Neural progenitor cell (in vitro differentiated cells): ENCODE measurements at places on chromosomes 7 and 10. TPM values are rescaled to one million over a fixed set of nuclear protein-coding genes. Genes with fewer than 3 reads are reported as not detected.
A peak's percentile ranks its signal among the peaks of the same experiment; 100 is the strongest.

GRCh38 chr7:157874208-157874816 lies 537.5 kb downstream of the DNAJB6 start:
- no peak for DNase-seq

DNA sequence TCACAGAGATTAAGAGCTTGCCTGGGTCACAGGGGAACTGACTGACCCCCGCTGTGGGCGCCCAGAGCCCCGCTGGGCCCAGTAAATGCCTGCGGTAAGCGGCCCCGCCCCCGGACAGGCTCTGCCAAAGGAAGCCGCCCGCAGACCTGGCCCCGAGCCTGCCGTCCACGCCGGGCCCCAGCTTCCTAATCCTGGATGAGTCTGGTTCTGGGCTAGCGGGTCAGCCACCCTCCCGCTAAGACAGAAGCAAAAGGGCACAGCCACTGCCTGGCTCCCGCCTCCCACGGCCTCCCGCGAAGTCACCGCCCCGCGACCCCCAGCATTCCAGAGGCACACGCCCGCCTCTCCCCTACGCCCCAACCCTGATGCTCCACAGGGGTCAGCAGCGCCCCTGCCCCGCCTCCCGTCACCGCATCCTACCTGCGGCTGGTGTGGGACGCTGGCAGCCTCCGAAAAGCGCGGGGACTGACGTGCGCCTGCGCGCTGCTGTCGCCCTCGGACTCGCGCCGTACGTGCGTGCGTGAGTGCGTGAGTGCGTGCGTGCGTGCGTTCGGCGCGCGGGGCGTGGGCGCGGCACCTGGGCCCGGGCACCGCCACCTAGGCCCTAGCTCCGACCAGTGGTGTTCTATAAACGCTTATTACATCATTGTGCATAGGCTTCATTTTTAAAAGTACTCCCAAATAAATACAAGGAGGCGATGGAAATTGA lies at the start of gene FIGNL1:
Gene FIGNL1, minus strand, starts transcription at position 470 of the 709 bp plus-strand sequence. CDS start 3,063 bp downstream, outside the sequence.
- peak; percentile 77 for DNase-seq

DNA sequence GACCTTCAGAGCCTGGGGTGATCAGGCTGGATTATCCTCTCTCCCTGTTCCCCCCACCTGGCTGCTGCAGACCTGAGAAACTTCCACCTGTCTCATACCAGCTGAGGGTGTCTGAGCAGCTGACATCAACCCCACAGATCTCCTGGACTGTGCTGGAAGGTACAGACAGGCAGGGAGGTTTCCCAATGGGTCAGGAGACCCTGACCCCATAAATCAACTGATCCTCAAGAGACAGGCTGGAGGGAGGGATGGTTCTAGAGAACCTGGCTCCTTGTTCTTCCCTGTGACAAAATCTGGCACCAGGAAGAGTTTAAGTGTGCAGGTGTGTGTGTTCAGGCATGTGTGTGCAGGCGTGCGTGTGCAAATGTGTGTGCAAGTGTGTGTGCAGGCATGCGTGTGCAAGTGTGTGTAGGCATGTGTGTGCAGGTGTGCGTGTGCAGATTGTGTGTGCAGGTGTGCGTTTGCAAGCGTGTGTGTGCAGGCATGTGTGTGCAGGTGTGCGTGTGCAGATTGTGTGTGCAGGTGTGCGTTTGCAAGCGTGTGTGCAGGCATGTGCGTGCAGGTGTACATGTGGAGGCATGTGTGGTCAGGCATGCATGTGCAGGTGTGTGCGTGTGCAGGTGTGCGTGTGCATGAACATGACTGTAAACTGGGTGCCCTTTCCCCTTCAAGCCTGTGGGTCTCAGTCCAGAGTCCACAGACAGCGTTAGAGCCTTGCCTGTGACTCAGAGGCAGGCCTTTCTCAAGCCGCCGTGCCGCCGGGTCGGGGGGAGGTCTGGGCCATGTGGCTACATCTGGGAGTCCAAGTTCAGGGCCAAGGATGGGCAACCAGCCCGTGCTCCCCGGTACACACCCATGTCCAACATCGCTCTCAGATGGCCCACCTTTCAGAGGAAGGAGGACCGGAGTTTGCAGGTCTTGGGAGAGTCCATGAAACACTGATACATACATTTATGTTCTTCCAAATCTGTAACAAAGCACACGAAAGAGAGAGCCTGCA lies 50.1 kb upstream of the ELN start:
- DNase-seq: no peak

DNA sequence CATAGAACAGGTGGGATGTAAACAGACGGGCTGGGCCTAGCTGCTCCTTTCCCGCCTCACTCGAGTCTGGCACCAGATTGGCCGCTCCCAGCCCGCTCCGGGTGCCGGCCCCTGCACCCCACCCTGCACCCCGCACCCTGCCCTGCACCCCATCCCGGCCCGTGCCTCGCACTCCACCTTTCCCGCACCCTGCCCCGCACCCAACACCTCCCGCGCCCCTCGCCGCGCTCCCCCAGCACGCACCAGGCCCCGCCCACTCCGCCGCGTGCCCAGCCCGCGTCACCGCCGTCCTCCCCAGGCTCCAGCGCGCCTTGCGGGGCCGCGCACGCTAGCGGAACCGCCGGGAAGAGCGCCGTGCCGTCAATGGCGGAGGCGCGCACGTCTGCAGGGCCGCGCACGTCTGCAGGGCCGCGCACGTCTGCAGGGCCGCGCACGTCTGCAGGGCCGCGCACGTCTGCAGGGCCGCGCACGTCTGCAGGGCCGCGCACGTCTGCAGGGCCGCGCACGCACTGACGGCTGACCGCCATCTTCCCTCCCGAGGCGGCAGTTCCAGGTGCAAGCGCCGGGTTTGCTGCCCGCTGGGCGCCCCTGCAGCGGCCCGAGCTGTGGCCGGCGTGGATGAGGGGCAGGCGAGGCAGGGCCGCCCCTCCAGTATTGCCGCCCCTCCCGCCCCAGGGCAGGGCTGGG lies at the start of gene UBE3C:
Gene UBE3C, plus strand, starts transcription at position 503 of the 687 bp plus-strand sequence. CDS start 347 bp downstream, outside the sequence.
- peak; percentile 97 for DNase-seq

GRCh38 chr10:81877596-81877995 lies 2.6 kb downstream of the NRG3 start:
- DNase-seq: no peak

- no peak for DNase-seq
Observed at GRCh38 chr7:22882106-22882505, 59.5 kb upstream of the TOMM7 start.

DNA sequence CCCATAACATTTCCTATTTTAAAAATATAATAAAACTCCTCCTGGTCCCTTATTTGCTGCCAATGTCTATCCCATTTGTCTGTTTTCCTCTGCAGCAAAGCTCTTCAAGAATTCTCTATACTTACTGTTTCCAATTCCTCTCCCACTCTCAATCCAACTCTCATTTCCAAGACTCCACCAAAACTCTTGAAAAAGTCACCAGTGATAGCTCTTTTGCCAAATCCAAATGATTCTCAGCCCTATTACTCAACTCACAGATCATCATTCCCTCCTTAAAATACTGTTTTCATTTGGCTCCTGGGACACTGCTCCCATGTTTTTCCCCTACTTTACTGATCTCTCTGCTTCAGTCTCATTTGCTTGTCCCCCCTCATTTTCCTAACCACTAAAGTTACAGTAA lies 139.4 kb downstream of the HIBADH start:
- DNase-seq: no peak

DNA sequence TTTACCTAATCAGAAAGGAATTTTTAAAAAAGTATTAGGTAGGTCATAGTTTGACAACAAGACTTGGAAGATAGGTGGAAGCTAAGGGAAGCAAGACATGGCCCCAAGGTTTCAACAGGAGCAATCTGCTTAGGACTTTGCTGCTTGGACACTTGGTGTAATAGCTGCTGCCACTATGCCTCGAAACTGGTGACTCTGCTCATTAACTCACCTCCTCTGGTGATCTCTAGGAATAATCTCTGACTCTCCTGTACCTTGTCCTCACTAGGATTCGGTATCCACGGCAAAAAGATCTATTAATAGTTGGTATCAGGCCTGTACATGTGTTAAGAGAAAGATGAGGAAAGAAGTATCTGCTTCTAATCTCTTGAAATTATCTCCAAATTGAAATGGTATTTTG lies 53.1 kb downstream of the PTEN start:
- no peak for DNase-seq

DNA sequence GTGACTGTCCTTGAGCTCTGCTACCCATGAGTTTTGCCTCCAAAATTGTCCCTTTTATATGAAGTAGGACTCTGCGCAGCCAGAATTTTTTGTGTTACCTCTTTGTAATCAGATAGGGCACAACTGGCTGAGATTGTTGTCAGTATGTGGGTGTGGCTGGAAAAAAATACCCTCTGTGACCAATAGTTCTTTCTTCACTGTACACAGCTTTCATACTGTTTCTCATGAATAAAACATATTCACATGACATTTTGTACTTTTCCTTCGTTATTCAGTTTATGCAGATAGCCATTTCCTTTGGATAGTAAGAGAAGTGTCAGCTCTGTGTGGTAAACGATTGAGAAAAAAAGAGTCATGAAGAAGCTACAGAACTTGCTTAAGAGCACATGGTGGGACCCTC lies 49.6 kb upstream of the WNT8B start:
- no peak for DNase-seq

DNA sequence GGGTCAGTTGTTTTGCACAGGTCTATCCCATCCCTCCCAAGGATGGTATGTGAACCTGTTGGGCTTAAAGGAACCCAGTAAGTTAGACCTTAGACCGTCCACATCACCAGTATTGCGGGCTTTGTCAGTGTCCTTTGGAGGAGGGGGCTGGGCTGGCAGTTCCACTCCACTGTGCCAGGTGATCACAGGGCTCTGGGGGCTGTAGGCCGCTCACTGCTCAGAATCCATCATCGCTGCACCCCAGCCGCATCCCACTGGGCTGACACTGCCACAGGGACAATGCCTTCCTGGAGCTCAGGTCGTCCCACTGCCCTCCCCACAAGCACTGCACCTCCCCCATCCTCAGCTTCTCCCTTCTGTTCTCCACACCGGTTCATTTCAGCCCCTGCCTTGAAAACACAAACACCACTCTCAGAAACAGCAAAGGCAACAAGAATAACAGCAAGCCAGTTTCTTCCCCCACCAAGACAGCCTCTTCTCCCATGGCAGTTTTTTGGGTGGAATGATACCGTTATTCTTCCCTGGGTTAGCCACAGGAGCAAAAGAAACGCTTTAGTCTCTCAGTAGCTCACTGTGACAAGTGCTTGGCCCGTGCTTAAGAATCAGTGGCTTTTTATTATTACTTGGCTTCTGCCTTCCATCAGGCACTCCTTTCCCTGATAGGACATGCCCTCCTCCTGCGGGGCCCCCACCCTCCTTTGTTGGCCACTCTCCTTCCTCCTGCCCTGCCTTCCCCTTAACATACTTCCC lies 111.2 kb downstream of the GRK5 start:
- peak; percentile 38 for DNase-seq

PNLIPRP1 gene
- total RNA-seq: not detected in 2 replicates

NEBL gene
- 52.8 and 77.6 TPM in 2 replicates for total RNA-seq

NODAL gene
- total RNA-seq: not detected in 2 replicates

OR6B1 gene
- not detected in 2 replicates for total RNA-seq

MUC12 gene
- 4.2 TPM in 1 of 2 replicates, not detected in the other for total RNA-seq

ITGA8 gene
- total RNA-seq: 0.15 TPM in 1 of 2 replicates, not detected in the other

SPOCK2 gene
- total RNA-seq: 1.9 and 3.2 TPM in 2 replicates
